ENCODE measurements at places on chromosomes 12 and 14.

- no peak for DNase-seq
Measured at GRCh38 chr12:82723093-82723492, 36.4 kb downstream of the TMTC2 start.

DNA sequence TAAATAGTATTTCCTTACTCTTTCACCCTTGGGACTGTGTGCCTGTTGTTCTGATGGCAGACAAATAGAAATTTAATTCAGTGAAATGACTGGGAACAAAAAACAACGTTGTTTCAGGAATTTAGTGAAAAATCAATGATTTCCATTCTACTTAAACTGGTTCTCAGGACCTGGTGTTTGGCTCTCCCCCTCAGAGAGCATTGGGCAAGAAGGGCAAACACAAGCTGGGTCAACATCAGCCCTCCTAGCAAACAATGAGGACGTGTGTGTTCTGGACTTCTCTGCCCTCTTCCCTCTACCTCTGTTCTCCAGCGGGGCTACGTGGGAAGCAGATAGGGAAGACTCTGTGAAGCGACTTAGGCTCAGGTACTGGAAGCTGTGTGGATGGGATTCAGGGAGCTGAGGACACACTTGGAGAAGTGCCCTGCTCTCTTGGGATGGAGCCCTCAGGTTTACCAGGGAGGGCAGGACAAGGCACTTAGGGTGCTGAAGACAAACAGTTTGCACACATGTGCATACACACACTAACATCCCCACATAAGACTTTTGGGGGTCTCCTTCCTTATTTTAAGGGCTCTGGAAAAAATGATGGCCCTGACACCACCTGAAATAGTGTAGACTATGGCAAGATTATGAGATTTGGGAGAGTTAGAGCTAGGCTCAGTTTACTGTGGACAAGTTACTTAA is 7.6 kb upstream of the SERPINA1 start:
- peak; percentile 64 for DNase-seq

DNA sequence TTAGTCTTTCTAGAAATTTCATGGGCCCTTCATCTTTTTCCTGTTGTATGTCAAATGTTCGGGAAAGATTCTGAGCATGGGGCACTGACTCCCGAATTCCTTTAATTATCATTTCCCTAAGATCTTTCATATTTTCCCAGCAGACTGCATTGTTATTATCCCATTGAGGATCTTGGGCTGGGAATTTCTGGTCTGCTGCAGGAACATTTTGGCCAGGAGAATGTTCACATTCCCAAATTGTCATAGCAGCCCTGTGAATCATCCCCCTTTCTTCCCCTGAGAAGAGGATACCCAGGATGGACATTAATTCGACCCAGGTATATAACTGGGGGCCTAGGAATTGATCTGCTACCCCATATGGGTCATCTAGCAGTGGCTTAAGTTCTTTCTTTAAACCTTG is 112.5 kb downstream of the RIN3 start:
- no peak for DNase-seq

DNA sequence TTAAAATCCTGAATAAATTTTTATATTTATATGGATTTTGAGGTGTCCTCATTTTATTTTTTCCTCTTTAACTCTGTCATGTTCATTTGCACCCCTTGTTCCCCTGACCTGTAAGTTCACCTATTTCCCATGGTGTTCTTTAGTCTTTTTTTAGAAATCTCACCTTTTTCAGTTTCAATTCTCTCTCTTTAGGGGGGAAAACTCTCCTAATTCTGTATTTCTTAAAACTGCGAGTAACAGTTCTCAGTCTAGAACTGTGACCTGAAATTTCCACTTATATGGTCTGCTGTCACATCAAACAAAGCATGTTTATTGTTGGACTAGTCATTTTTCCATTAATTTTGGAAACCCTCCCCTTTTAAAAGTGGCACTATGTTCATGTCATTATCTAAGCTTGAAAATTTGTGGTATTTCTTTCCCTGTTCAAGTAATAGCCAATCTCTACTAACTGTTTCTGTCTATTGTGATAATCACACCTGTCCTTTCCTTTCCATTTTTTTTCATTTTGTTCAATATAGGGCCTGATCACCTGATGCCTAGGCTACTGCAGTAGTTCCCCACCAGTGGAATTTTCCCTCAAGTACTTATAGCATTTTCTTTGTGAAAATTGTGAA is 14.0 kb upstream of the FBXO33 start:
- DNase-seq, result no peak

DNA sequence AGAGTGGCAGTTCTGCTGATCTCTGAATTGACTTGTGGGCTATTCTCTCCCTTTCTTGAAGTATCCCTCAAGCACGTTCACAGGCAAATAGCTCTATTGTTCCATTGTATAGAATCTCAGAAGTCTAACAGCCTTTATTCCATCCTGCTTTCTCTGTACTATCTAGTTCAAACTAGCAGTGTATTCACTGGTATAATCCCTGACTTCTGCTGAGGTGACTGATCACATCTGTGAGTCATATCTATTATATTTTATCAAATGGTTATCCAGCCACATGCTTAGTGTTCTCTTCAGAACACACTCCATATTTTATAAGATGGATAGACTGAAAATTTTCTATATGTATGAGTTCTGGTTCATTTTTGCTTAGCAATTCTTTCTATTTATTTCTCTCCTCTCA is 866.1 kb downstream of the C12orf50 start:
- no peak for DNase-seq

- DNase-seq, result no peak
Measured at GRCh38 chr14:77290705-77291104, 19.7 kb upstream of the NGB start.

DNA sequence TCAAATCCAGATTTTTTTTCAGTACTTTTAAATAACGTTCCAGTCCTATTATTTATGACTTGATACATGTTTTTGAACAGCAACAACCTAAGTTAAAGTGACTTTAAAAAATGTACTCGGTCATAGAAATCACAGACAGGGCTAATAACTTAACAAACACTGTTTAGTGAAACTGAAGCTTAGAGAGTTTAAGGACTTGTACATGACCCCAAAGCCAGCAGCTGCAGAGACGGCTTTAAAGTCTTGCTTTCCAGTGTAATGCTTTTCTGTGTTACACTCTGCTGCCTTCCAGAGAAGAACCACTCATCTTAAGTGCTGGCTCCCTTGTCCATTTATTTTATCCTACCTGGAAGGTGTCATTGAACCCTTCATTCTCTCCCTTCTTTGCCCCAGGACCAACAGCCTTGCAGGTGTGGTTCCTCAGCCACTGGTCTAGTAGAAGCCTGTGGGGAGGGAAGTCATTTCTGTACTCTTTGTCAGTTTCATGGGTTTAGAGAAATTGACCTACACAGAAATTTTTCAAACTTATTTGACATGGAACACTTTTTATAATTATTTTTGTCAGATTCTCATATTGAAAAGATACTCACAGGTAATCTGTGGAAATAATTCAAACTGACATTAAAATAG is 60.9 kb downstream of the NAV3 start:
- no peak for DNase-seq

- DNase-seq, result no peak
Measured at GRCh38 chr12:113932381-113933196, 33.5 kb downstream of the RBM19 start.

DNA sequence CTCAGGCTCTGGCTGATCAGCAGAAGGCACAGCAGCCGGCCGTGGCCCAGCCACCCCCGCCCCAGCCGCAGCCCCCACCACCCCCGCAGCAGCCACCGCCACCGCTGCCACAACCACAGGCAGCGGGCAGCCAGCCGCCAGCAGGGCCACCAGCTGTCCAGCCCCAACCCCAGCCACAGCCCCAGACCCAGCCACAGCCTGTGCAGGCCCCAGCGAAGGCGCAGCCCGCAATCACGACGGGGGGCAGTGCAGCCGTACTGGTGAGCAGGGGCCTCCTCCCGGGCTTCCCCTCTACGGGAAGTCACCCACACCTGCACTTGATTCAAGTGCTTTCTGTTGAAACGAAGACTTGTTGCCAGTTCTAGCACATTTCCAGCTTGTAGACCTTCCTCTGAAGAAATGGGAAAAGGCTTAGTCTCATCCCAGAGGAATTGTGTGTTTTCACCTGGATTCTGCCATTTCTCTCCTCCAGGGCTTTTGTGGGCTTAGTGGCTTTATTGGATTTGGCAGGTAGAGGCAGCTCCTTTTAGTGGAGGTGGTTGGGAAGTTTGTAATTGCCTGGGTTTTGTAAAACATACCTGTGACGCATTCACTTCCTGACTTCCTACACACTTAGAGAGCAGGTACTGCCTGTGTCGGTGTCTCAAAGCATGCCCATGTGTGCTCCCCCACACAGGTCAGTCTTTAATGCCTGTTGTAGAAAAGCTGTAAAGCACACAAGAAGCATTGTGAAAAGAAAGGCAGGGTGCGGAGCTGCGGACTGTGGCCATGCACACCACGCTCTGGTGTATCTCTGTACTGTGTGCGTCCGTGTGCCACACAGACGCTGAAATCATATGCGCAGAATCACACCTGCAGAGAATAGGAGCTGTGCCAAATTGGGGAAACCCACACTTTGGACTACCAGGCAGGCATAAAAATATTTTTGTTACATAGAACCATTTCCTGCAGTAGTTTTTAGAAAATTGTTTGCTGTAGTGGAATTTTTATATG is 90.5 kb downstream of the DDX51 start:
- no peak for DNase-seq

GRCh38 chr12:5546616-5547015 is 114.7 kb downstream of the NTF3 start:
- DNase-seq, result no peak

- DNase-seq, result no peak
Measured at GRCh38 chr14:25092258-25092740, 42.4 kb upstream of the STXBP6 start.

DNA sequence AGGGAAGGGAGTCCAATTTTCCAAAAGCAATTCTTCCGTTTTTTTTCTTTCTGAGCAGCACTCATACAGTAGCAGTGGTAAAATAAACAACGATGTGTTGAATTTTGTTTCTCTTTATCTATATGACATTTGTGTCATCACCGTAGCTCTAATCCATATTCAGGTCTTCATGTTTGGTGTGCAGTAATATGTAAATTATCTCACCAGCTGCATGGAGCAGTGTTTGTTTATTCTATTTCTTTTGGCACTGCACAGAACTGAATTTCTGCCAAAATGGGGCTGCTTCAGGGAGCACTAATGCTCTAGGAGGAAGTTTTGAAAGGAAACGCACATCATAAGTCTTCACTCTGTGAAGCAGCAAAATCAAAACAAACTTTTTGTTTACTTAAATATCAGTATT is 130.0 kb upstream of the NPAS3 start:
- DNase-seq, result no peak

DNA sequence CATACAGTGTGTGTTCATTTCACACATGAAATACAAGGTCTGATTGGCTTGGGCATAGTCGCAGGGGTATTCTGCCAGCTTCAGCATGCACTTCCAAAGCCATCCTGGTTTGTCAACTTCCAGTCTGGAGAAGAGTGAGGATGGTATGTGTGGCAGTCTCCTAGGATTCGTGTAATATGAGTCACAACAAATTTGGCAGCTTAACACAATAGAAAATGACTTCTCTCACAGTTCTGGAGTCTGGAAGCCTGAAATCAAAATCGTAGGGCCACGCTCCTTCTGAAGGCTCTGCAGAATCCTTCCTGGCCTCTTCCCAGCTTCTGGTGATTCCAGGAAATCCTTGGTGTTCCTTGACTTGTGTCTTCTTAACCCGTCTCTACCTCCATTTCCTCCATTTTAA is 167.5 kb downstream of the PPM1H start:
- DNase-seq, result no peak

GRCh38 chr12:82517027-82517426 is 158.7 kb downstream of the METTL25 start:
- DNase-seq, result peak; percentile 2

DNA sequence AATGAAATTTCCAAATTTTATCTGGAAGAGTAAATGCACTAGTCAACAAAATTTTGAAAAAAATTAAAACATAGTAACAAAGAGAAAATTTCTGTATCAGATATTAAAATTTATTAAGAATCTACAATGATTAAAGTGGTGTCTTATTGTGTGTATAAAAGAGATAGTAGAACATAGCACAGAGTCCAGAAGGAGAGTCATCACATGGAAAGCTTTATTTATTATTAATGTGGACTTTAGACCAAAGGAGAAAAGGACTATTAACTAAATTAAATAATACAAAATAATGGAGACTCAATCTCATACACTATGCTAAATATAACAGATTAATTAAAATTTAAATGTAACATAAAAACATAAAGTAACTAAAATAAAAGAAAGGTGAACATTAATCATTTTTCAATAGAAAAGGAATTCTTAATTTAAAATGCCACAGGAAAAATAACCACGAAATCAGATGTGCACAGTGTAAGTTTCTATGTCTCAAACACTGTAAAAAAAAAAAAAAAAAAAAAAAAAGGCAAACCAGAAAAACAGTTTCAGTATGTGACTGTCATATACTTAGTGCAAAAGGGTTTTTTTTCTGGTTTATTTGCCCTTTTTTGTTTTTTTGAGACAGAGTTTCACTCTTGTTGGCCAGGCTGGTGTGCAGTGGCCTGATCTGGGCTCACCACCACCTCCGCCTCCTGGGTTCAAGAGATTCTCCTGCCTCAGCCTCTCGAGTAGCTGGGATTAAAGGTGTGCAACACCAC is 95.4 kb downstream of the MYF5 start:
- no peak for DNase-seq

DNA sequence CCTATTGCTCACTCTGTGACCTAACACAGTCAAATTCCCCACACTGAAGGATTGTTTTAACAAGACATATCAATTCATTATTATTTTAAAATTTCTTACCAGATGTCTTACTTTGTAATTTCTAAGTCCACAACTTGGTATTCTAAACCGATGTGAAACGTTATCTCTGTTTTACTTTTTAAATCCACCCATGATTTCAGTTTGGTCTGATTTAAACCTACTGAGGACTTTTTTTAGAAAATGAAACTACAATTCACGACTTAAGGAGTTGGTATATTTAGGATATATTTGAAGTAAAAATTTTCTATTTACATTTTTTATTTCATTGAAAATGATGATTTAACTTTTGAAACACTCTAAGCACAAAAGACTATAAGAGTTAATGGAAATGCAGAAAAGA is 35.1 kb upstream of the GRIP1 start:
- peak; percentile 23 for DNase-seq

GRCh38 chr12:91189516-91189915 is 6.9 kb upstream of the DCN start:
- no peak for DNase-seq

DNA sequence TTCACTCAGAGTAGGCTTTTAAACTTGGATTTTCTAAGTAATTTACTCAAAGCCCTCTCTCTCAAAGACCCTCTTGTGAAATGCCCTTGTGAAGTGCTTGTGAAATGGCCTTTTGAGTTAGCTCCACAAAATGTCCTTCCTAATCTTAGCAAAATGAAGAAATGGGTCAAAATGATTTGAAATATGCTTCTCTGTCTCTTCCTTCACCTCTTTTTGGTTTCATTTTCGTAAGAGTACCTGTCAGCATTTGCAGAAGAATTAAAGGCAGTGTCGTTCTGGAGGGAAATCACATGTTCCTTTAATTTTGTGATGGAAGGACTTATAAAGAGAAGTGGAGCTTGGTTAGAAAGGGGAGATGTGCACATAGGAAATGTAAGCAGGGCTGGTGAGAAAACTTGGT is 93.7 kb downstream of the HMGA2 start:
- peak; percentile 44 for DNase-seq

- no peak for DNase-seq
Measured at GRCh38 chr12:124637581-124637981, 70.2 kb upstream of the NCOR2 start.

All from inflammatory macrophage treated with lipopolysaccharide for 4 hours (primary cell).